Bronchus fibroblast of lung (primary cell): ENCODE measurements at places on chromosomes 4 and X. TPM values are rescaled to one million over a fixed set of nuclear protein-coding genes. Genes with fewer than 3 reads are reported as not detected.

SEPTIN11 gene
- 150 and 341 TPM in 2 replicates for total RNA-seq

PCDH10 gene
- 1.3 and 2.2 TPM in 2 replicates for total RNA-seq

CLCN5 gene
- total RNA-seq, result 1.5 and 2.2 TPM in 2 replicates

ANOS1 gene
- total RNA-seq, result 0.17 and 0.45 TPM in 2 replicates

SPON2 gene
- total RNA-seq, result 295 and 321 TPM in 2 replicates

FGFBP1 gene
- not detected in 2 replicates for total RNA-seq

HS3ST1 gene
- not detected in 2 replicates for total RNA-seq

ANKRD50 gene
- 6.7 and 8.2 TPM in 2 replicates for total RNA-seq

OPRPN gene
- not detected in 2 replicates for total RNA-seq

CSAG1 gene
- total RNA-seq, result not detected in 2 replicates

BDH2 gene
- total RNA-seq, result 38.3 and 43.9 TPM in 2 replicates

TMSB15A gene
- total RNA-seq, result 56.0 and 64.7 TPM in 2 replicates

NPY2R gene
- total RNA-seq, result under 0.01 TPM in 2 replicates

PNMA5 gene
- not detected in 2 replicates for total RNA-seq

PGAM4 gene
- total RNA-seq, result not detected in 2 replicates

GLUD2 gene
- 0.15 and 0.34 TPM in 2 replicates for total RNA-seq

DCAF12L1 gene
- total RNA-seq, result not detected in 2 replicates

MAGEC2 gene
- not detected in 2 replicates for total RNA-seq

RENBP gene
- total RNA-seq, result 0.30 and 0.84 TPM in 2 replicates
